ENCODE measurements at places on chromosomes 3 and 15.

DNA sequence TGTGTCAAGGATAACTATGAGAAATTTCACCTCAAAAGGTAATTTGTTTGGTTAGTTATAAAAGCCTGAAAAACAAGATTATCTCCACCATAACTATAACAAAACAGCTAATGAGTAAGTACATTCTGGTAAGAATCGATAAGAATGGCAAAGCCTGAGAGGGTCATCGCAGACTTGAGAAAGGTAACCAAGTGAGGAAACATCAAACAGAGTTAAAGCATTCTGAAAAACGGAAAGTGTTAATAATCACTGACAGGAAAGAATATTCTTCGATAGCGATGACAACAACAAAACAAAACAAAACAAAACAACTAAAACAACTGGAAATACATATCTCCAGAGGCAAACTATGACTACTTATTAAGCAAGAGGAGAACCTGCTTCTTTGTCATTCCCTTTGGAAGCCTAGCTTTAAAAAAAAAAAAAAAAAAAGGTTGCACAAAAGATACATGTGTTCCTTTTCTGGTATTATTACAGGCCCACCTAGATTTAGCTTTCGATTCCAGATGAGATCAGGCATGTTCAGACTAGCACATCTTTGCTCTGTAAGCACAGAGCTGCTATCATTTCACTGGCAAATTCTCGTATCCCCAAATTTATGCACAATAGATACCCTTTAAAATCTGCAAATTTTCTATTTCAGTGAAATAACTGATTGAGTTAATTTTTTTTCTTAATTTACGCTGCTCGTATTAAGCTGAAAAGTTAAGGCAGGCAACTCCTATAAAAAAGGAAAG lies 155.6 kb downstream of the TIGIT start:
- no peak for DNase-seq

DNA sequence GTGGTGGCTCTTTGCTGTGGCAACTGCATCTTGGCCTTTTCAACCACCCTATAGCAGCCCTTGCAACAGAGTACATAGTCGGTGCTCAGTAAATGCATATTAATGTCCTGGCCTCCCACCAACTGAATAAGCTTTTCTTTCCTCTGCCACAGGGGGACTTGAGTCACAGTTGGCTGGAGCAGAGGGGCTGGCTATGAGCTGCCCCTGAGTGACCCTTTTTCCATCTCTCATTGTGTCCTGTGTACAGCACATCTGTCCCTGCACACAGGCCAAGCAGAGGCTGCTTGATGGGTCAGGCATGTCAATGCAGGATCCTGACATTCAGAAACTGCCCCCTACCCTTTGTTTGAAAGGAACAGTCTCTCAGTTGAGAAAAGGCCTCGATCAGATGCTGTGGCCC lies 22.4 kb downstream of the SPSB4 start:
- DNase-seq, result no peak

GRCh38 chr3:12165909-12166308 lies 7.2 kb upstream of the TIMP4 start:
- no peak for DNase-seq

GRCh38 chr15:85649372-85649771 lies 145.4 kb downstream of the KLHL25 start:
- no peak for DNase-seq

- no peak for DNase-seq
Measured at GRCh38 chr3:170204023-170204472, 18.2 kb upstream of the PRKCI start.

GRCh38 chr15:63448266-63448665 lies 56.1 kb upstream of the USP3 start:
- DNase-seq, result no peak

- no peak for DNase-seq
Measured at GRCh38 chr15:39403640-39404117, 177.2 kb upstream of the THBS1 start.

DNA sequence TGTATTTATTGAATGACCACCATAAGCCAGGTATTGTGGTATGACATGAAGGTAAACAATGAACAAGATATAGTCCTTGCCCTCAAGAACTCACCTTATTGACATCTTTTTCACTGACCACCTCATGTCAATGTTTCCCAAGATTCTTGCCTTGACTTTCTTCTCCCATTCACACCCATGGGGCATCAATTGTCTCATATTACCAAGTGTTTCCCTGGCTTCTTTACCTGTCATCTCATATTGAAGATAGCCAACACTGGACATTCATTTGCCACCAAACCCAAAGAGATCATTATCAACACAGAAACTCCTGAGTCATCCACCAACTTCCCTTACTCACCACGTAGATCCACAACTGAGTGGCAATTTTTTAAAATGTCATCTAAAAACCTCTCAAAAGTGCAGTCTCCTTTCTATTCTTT lies 2.2 kb downstream of the EFHB start:
- DNase-seq, result no peak

- DNase-seq, result no peak
Measured at GRCh38 chr3:58627941-58628340, 38.6 kb downstream of the FAM3D start.

- DNase-seq, result no peak
Measured at GRCh38 chr3:183991403-183991802, 26.3 kb downstream of the ABCC5 start.

DNA sequence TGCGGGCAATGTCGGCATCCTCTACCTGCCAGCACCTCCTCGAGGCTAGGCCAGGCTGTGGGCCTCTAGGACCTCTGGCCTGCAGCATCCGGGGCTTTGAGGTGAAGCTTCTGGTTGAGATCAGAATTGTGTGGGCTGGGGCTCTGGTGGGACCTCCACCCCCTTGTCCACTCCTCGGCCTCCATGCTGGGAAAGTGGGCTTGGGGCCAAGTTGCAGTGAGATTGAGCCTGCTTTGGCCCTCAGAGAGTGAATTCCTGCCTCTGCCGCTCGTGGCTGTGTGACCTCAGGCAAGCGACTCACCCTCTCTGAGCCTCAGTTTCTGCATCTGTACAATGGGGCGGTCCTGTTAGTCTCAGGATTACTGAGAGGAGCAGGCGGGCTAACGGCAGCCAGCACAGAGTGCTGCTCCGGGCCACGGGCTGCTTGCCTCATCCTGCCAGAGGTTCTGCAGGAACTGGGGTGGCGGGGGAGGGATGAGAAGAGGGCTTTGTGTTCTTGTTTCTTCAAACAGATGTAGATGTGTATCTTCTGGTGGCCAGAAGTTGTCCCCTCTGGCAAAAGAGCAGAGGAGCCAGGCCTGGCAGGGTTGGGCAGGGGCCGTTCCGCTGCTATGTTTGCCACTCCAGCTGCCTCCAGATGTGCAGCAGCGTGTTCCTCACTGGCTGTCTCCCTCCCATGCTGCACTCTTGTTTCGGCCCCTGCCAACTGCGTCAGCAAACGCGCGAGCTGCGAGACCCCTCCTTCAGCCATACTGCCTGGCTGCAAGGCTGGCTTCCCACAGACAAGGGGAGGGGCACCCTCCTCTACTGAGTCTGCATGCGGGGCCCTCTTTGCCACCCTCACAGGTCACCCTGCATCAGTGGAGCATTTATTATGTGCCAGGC lies 33.7 kb downstream of the FBLN2 start:
- no peak for DNase-seq

DNA sequence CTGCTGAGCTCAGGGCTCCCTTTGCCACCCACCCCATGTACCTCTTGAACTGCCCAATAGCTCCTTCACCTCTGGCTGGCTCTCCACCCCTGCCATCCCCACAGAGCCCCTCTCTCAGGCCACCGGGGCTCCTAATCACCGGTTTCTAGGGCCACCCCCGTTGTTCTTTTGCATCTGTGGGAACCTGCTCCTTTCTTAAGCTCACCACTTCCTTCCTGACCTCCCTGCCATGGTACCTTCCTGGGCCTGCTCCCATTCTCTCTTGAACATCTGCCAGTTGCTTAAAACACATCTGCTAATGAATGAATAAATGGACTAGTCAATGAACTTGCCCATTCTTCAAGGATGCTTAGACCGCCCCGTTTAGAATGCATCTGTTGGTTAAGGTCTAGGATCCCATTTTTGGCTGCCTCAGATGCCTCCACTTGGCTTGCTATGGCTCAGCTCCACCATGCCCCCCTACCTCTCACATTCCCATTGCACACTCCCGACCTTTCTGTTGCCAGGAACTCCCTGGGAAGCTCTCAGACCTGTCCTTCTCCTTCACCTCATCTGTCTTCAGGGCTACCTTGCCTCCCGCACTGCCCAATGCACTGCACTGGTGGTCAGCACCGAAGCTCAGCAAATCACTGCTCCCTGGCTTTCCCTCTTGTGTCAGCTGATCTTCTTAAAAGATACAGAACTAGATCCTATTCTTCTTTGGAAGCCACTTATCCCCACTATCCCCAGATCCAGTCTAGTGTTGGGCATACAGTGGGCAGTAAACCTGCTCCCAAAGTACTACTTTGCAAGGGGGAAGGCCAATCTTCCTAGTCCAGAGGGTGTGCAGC lies 9.1 kb downstream of the AMOTL2 start:
- DNase-seq, result no peak

DNA sequence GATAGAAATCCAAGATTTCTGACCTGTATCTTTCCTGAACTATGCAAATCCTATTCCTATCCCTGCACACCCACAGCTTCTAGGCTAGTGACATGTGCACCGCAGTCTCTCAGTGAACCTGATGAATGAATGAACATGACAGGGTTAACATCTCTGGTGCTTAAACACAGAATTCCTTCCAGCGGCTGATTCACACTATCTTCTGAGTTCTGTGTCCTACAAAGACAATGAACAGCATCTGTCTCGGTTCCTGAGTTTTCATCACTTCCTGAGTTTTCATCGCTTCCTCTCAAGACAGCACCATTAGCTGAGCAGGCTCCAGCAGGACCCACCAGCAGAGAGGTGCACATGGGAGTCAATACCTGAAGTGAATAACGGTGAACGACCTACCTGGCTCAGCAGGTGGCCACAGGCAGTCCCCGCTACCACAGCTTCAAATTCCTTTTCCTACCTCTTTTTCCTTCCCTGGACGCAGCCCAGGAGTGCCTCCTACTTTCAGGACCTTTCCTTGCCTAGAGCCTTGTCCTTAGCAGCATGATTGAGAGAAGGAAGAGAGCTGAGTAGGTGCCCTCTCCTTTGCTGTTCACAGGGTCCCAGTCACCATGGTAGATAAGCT lies 113.5 kb downstream of the IGF2BP2 start:
- DNase-seq, result no peak

GRCh38 chr3:58175437-58176184 lies 35.2 kb downstream of the DNASE1L3 start:
- DNase-seq, result no peak

DNA sequence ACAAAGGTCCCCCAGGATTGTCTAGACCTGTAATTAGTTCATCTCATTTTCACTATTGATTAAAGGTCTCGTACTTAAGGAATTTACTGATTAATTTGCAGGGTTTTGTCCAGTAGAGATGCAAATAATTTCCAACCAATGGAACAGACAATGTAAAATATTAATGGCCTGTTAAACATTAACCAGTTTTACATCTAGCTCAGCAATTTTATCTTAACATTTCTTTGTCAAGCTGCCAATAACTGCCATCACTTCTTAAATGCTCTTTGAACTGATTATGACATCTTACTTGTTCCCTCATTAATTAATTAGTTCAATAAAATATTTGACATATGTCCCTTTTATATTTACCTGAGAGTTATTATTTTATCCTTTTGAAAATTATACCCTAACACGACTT lies 9.4 kb upstream of the STRIT1 start:
- no peak for DNase-seq

- no peak for DNase-seq
Measured at GRCh38 chr3:130582457-130583153, 65.6 kb downstream of the COL6A6 start.

DNA sequence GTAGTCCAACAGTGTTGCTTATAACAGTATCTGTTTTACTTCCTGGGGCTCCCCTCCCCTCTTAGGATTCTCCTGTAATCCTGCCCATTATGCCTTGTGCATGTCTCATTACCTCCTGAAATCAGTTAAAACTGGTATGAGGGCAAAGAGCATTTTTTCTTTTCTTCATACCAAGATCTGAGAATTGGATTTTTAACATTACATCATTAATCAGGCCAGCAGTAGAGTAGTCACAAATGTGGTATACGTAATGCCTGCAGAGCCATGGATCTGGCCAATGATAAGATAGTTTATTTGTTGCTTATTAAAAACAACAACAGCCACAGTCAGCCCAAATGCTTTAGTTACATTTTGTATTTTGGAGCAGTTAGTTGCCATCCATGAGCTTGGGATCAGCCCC lies 23.2 kb downstream of the ARID3B start:
- no peak for DNase-seq

GRCh38 chr15:32953533-32953910 lies 235.7 kb downstream of the GREM1 start:
- no peak for DNase-seq

- no peak for DNase-seq
Measured at GRCh38 chr15:86139828-86140227, 60.2 kb downstream of the AGBL1 start.

GRCh38 chr3:60010781-60011180 lies 961.0 kb upstream of the CFAP20DC start:
- no peak for DNase-seq

GRCh38 chr15:51398626-51399025 lies 57.2 kb downstream of the GLDN start:
- DNase-seq, result no peak

DNA sequence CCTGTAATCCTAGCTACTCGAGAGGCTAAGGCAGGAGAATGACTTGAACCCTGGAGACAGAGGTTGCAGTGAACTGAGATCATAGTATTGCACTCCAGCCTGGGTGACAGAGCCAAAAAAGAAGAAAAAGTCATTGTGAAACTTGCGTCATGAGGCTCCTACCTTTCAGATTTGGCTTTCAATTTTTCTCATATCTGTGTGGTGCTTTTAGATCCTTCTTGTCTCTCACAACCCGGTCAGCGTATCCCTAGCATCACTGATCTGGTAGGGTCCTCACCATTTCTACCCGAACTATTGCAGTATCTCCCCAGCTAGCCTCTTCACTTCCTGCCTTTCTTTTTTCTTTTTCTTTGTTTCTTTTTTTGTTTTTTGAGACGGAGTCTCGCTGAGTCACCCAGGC lies 21.6 kb upstream of the GCNT3 start:
- no peak for DNase-seq

- peak; percentile 33 for DNase-seq
Measured at GRCh38 chr15:101188637-101189408, 63.0 kb downstream of the CHSY1 start.

- no peak for DNase-seq
Measured at GRCh38 chr15:87212041-87212440, 1044.5 kb downstream of the NTRK3 start.

DNA sequence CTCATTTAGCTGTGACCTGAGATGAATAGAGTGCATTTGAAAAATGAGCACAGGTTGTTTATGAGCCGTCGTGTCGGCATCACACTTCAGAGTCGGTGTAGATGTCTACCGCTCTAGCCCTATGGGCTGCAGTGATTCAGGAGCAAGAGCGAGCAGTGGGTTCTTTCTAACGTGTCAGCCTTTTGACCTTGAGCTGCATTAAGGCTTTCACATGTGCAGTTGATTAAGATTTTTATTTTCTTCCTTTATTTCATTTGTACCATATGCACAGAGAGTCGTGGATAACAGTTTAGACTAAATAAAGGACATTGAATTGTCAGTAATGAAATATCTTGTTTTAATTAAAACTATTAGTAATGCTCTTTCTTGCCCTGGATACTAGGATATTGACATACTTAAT lies 368.2 kb downstream of the PTPRG start:
- DNase-seq, result no peak

Data from amniotic stem cell (primary cell).